ENCODE measurements at places on chromosomes 13 and 19.

GRCh38 chr19:56119582-56119978 lies 1.5 kb downstream of the ZNF787 start:
- H3K4me1 ChIP-seq, result peaks cover 21% of the 10 kb centered on the region
- H3K36me3 ChIP-seq, result peaks cover 22% of the 10 kb centered on the region
- no peaks in the 10 kb centered on the region for H3K27me3 ChIP-seq
- H3K4me3 ChIP-seq, result peak overlapping the region; percentile 85
- peak; percentile 62 for DNase-seq
- peak overlapping the region; percentile 75 for H3K27ac ChIP-seq

GRCh38 chr13:113756441-113757097 lies 2.5 kb upstream of the TMEM255B start:
- H3K27me3 ChIP-seq, result no peaks in the 10 kb centered on the region
- H3K4me1 ChIP-seq, result peaks cover 11% of the 10 kb centered on the region
- H3K4me3 ChIP-seq, result no peak overlapping the region
- H3K27ac ChIP-seq, result no peak overlapping the region

DNA sequence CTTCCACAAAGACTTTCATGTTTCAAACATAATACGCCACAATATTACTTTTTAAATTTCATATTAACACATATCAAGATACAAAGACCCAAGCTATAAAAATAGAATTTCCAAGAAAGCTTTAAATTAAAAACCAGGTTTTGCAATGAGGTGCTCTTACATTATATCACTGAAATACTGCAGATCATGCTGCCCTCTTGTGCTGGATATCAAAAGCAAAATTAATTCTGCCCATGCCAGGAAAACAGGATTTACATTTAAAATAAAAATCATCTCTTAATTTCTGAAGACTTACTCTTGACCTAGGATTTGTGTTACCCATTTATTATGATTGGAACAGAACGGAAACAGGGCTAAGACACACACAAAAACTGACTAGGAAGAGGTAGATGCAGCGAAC lies 145.0 kb downstream of the ABCC4 start:
- DNase-seq, result no peak
- H3K4me1 ChIP-seq, result no peaks in the 10 kb centered on the region
- no peaks in the 10 kb centered on the region for H3K27me3 ChIP-seq
- no peak overlapping the region for H3K27ac ChIP-seq
- H3K36me3 ChIP-seq, result no peaks in the 10 kb centered on the region
- no peak overlapping the region for H3K4me3 ChIP-seq

DNA sequence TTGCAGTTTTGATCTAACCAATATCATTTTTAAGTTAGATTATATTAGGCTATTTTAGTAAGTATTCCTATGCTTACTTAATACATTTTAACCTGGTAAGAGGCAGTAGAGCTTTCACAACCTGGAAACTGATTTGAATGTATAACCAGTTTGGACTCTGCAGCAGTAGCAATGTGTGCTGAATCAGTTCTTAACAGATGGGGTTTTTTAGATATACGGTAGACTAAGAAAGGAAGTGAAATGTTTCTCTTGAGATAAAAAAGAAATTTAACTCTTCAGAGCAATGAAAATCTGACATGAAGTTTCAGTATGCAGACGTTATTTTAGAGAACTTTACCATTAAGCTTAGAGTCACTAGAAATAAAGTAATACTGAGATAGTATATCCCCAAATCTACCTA lies 2.7 kb downstream of the NBEA start:
- H3K4me1 ChIP-seq, result peaks cover 12% of the 10 kb centered on the region
- H3K36me3 ChIP-seq, result no peaks in the 10 kb centered on the region
- peaks cover 16% of the 10 kb centered on the region for H3K27me3 ChIP-seq
- H3K4me3 ChIP-seq, result no peak overlapping the region

DNA sequence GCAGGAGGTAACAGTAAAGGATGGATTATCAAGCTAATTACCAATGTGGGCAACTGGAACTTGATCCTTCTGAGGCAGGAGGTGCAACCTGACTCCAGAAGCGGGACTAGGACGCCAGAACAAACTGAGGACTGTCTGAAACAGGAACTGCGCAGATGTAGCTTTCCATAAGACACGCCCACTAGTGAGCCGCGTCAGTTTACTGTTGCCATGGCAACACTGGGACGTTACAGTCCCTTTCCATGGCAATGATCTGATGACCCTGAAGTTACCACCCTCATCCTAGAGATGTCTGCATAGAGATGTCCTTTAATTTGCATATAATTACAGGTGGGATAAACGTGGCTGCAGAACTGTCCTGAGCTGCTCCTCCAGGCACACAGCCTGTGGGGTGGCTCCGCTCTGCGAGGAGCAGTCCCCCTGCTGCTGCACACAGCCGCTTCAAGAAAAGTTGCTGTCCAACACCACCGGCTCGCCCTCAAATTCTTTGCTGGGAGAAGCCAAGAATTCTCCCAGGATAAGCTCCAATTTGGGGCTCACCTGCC lies 816.6 kb downstream of the UQCRFS1 start:
- H3K4me1 ChIP-seq, result no peaks in the 10 kb centered on the region
- no peaks in the 10 kb centered on the region for H3K27me3 ChIP-seq
- no peaks in the 10 kb centered on the region for H3K36me3 ChIP-seq
- H3K4me3 ChIP-seq, result no peak overlapping the region

GRCh38 chr13:38693641-38694040 lies 6.8 kb downstream of the FREM2 start:
- no peak overlapping the region for H3K4me3 ChIP-seq
- no peaks in the 10 kb centered on the region for H3K27me3 ChIP-seq
- peaks cover 16% of the 10 kb centered on the region for H3K36me3 ChIP-seq
- no peak for DNase-seq
- H3K4me1 ChIP-seq, result peaks cover 12% of the 10 kb centered on the region

DNA sequence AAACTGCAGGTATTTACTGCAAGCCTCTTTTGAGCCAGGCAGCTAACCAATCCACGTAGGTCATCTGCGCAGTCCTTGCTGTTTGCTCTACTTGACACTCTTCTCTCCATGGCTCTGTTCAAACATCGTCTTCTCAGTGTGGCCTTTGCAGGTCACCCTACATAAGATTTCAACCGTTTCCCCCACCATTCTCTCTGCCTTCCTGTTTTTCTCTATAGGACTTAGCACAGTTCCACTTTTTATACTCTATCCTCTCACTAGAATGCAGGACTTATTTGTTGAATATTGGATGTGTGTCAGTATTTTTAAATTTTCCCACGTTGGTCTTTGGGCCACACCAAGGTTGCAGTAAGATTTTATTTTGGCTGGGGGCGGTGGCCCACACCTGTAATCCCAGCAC lies 1.7 kb upstream of the FBXW9 start:
- peaks cover 3% of the 10 kb centered on the region for H3K4me1 ChIP-seq
- no peak overlapping the region for H3K4me3 ChIP-seq
- no peak for DNase-seq
- no peak overlapping the region for H3K27ac ChIP-seq
- H3K27me3 ChIP-seq, result no peaks in the 10 kb centered on the region

DNA sequence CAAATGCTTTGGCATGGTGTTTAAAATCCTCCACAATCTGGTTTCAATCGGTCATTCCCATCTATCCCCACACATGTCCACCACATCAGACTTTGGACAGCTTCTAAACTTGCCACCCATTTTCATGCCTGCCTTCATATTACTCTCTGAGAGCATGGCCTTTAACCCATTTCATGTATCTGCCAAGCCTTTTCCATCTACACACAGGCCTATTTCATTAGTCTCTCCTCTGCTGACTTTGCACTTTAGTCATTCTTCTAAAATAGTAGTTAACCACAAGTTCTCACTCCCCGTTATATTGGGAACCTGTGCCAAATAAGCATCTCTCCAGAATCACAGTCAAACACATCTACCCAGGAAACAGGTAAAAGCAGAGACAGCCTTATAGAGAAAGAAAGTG lies 142.2 kb downstream of the MZT1 start:
- no peaks in the 10 kb centered on the region for H3K27me3 ChIP-seq
- no peak overlapping the region for H3K27ac ChIP-seq
- DNase-seq, result no peak
- no peaks in the 10 kb centered on the region for H3K4me1 ChIP-seq

- DNase-seq, result no peak
- no peak overlapping the region for H3K4me3 ChIP-seq
- H3K27me3 ChIP-seq, result peaks cover 23% of the 10 kb centered on the region
These were observed 1.5 kb upstream of the RGCC start for GRCh38 chr13:41455725-41456419.
